ENCODE measurements at places on chromosomes 1 and 21.

GRCh38 chr1:31335007-31335406 lies 37.9 kb downstream of the FABP3 start:
- DNase-seq: no peak
- peak overlapping the region; percentile 35 for H3K27ac ChIP-seq
- no peak overlapping the region for H3K4me3 ChIP-seq
- H3K36me3 ChIP-seq: peaks cover 3% of the 10 kb centered on the region
- no peaks in the 10 kb centered on the region for H3K4me1 ChIP-seq

GRCh38 chr1:169733924-169734323 lies at the start of gene SELE:
TSS of gene SELE (minus strand) at chr1:169734079. CDS start at chr1:169733612, 467 bp downstream.
- H3K27ac ChIP-seq: no peak within 1 kb of the TSS
- peaks cover 36% of the 10 kb centered on the region for H3K27me3 ChIP-seq
- H3K36me3 ChIP-seq: no peaks in the 10 kb centered on the region

GRCh38 chr1:90718411-90719329 lies 1.6 kb upstream of the BARHL2 start:
- H3K4me1 ChIP-seq: peaks cover 21% of the 10 kb centered on the region
- H3K4me3 ChIP-seq: peak overlapping the region; percentile 37
- no peak for DNase-seq

DNA sequence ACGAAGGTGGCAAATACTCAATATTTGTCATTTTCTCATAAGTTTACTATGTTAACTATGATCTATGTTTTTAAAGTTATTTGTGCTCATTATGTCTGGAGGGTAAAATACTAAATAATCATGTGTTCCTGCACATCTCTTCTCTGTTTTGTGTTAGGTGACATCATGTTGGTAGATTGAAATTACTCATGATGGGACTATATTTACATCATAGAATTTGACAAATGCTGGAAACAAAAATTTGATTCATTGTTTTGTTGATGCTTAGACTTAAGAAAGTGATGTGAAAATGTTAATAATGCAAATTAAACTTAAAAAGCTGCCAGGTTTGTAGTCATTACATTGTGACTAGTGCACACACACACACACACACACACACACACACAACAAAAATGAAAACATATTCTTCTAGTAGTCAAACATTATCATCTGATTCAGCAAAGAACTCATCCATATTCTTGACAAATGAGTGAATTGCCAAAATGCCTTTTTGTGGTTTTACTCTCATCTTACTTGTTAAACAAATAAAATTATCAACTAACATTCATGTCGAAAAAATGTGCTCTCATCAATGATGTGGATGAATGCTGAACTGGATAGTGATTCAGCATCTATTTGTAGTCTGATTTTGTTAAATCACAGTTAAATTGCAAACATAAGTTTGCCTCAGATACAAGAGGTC lies 870.7 kb downstream of the BRINP3 start:
- H3K4me3 ChIP-seq: no peak overlapping the region
- DNase-seq: no peak
- no peaks in the 10 kb centered on the region for H3K36me3 ChIP-seq
- H3K27ac ChIP-seq: no peak overlapping the region
- H3K4me1 ChIP-seq: no peaks in the 10 kb centered on the region

DNA sequence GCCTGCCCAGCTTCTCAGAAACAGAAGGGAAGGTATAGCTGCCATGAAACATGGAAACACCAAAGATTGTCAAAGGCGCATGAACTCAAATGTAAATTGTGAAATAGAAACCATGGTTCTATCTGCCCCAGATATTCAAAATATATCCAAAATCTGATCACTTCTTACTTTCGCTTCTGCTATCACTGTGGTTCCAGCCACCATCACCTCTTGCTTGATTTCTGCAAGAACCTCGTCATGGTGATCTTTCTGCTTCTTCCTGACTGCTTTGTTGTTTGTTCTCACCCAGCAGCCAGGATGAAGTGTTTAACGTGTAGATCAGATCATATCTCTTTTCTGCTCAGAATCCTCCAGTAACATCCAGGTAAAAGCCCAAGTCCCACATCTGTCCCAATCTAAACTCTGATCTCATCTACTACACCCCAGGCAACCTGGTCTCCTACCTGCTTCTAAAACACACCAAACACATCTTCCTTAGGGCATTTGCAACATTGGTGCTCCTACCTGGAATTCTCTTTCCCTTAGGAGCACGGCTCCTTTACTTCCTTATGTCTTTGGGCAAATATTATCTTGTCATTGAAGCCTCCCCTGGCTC lies 10.5 kb upstream of the LMO4 start:
- DNase-seq: no peak
- no peak overlapping the region for H3K4me3 ChIP-seq
- no peaks in the 10 kb centered on the region for H3K27me3 ChIP-seq
- no peak overlapping the region for H3K27ac ChIP-seq
- H3K4me1 ChIP-seq: peaks cover 7% of the 10 kb centered on the region
- no peaks in the 10 kb centered on the region for H3K36me3 ChIP-seq

DNA sequence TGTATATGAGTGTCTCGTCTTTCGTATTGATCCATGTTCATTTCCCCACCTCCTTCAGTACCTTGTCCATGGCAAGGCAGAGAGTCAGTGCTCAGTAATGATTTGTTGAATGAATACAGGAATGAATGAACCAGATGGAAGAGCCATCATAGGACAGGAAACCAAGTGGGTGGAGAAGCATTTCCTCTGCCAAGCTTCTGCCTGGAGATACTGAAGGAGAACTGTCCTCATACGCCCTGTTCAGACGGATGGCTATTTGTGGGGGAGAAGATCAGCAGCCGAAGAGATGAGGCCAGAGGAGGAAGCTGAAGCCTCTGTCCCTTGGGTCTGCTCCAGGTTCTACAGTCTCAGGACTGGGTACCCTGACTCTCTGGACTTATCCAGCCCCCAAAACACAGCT lies 5.8 kb downstream of the FAM43B start:
- peaks cover 27% of the 10 kb centered on the region for H3K27me3 ChIP-seq
- no peak for DNase-seq
- no peaks in the 10 kb centered on the region for H3K36me3 ChIP-seq
- no peaks in the 10 kb centered on the region for H3K4me1 ChIP-seq

GRCh38 chr1:220511785-220512184 lies 16.2 kb upstream of the MARK1 start:
- no peaks in the 10 kb centered on the region for H3K27me3 ChIP-seq
- no peaks in the 10 kb centered on the region for H3K4me1 ChIP-seq

DNA sequence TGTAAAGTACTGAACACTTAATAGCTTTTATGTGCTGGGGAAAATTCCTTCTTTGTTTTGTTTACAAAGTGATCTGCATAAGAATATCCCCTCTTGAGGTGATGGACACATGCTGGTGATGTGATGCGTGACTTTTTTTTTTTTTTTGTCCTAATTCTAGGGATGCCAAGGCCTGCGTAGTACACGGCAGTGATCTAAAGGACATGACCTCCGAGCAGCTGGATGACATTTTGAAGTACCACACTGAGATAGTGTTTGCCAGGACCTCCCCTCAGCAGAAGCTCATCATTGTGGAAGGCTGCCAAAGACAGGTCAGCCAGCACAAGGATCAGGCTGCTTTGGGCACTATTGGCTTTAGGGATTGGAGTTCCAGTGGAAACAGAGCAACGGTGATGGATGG lies 24.7 kb downstream of the ATP1A1 start:
- no peak for DNase-seq
- peaks cover 90% of the 10 kb centered on the region for H3K36me3 ChIP-seq
- H3K27me3 ChIP-seq: no peaks in the 10 kb centered on the region
- peaks cover 21% of the 10 kb centered on the region for H3K4me1 ChIP-seq

- H3K27ac ChIP-seq: no peak overlapping the region
- no peak overlapping the region for H3K4me3 ChIP-seq
- peaks cover 16% of the 10 kb centered on the region for H3K27me3 ChIP-seq
- no peak for DNase-seq
- H3K4me1 ChIP-seq: no peaks in the 10 kb centered on the region
Observed at GRCh38 chr1:180603223-180603849, 28.5 kb upstream of the XPR1 start.

DNA sequence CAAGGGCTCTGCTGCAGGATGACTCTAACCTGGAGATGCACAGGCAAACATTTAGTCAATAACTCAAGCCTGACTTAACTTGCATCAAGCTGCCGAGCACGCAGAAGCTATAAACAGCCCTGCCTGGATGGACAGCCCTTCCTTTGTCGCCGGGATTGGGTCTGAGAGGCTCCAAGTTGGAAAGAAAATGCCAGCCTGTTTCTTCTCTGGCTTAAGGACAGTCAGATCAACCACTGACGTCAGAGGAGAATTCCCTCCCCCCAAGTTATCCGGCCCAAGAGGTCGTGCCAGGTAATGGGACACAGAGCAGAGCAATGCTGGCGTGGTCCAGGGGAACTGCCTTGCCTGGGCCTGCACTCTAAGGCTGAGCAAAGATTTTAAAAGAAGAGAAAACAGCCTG lies 27.1 kb upstream of the LRRC38 start:
- no peak overlapping the region for H3K27ac ChIP-seq
- no peaks in the 10 kb centered on the region for H3K27me3 ChIP-seq
- H3K36me3 ChIP-seq: no peaks in the 10 kb centered on the region
- DNase-seq: no peak
- no peaks in the 10 kb centered on the region for H3K4me1 ChIP-seq

GRCh38 chr1:237938553-237938952 lies 47.8 kb upstream of the ZP4 start:
- no peak for DNase-seq
- no peaks in the 10 kb centered on the region for H3K27me3 ChIP-seq
- no peak overlapping the region for H3K27ac ChIP-seq
- no peaks in the 10 kb centered on the region for H3K36me3 ChIP-seq

GRCh38 chr21:45169682-45170081 lies 95.3 kb downstream of the ADARB1 start:
- H3K27me3 ChIP-seq: no peaks in the 10 kb centered on the region
- peaks cover 3% of the 10 kb centered on the region for H3K36me3 ChIP-seq
- no peak for DNase-seq
- H3K4me3 ChIP-seq: no peak overlapping the region
- peaks cover 26% of the 10 kb centered on the region for H3K4me1 ChIP-seq

- H3K27ac ChIP-seq: no peak overlapping the region
- peaks cover 64% of the 10 kb centered on the region for H3K36me3 ChIP-seq
- H3K4me3 ChIP-seq: no peak overlapping the region
Observed at GRCh38 chr1:235136111-235136510, 7.5 kb upstream of the TOMM20 start.

- H3K4me1 ChIP-seq: peaks cover 4% of the 10 kb centered on the region
- H3K4me3 ChIP-seq: no peak overlapping the region
Observed at GRCh38 chr21:26683996-26684395, 110.9 kb upstream of the CYYR1 start.

DNA sequence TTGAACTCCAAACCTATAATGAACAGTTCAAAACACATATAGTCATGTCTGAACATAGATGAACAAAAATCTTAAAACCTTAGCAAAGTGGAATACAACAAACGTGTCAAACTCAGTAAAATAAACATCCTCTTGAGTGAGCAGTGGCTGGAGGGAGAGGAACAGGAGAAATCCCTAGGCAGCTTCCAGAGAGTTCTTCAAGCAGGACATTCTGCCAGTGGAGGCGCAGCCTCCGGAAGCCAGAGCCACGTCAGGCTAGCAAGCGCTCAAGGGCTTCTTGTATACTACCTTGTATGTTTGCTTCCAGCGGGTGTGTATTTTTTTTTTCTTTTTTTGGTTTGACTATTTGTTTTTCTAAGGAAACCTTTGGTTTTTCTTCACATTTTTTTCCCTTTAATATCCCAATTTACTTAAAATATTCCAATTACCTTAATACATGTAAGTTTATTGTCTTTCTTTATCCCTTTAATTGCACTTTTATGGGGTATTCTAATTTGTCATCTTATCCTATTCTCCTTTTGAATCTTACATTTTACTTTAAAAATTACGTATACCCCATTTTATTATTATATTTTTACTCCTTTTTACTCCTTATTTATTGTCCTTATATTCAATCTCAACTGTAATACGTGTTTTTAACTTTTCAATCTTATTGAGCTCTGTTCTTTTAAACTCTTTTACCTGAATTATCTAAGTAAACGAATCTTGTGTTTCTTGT lies 42.0 kb downstream of the COLGALT2 start:
- no peaks in the 10 kb centered on the region for H3K36me3 ChIP-seq
- peaks cover 1% of the 10 kb centered on the region for H3K27me3 ChIP-seq

DNA sequence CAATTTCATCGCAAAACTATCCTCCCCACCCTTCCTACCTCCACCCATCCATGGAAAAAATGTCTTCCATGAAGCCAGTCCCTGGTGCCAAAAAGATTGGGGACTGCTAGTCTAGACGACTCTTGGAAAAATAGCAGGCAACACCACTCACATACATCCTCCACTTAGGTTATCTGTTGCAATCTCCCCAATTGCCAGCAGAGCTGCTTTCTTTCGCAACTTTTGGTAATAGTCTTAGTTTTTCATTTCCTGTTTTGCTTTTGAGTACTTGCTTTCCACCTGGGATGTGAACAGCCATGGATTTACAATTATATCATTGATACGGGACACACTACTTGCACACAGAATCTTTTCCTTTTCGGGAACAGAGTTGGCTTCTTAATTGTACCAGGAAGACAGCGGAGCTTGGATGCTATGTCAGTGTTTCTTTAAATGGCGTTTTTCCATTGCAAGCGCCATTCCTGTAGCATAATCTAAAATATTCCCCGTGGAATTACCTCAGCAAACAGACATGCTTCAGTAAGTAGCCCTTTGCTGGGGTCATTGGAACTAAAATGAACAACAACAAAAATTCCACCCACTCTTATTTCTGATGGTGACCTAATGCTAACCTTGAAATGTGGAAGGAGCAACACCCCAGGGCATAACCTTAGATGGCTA lies 183.3 kb upstream of the ADGRL2 start:
- H3K36me3 ChIP-seq: no peaks in the 10 kb centered on the region
- H3K27ac ChIP-seq: no peak overlapping the region
- no peak for DNase-seq
- no peaks in the 10 kb centered on the region for H3K27me3 ChIP-seq
- H3K4me3 ChIP-seq: no peak overlapping the region

DNA sequence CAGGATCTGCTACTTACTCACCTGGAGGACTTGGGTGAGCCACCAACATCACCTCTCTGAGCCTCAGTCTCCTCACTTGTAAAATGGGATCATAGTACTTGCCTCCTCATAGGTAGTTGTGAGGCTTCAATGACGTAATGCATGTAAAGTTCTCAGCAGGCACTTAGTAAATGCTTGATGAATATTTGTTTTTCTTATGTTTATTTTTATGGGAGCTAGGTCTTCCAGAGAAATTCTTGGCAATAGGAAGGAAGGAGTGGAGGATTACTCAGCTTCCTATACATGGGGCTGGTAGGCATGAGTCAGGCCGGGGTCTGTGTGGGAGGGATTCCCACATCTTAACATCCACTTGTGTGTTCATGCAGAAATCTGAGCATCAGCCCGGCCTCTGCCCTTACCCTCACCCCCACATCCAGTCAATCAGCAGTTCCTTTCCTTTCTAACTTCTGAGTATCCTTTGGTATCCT lies 95.4 kb upstream of the USP24 start:
- peaks cover 17% of the 10 kb centered on the region for H3K27me3 ChIP-seq
- no peak for DNase-seq

GRCh38 chr1:63784083-63784482 lies 10.3 kb downstream of the ROR1 start:
- DNase-seq: no peak
- H3K4me1 ChIP-seq: no peaks in the 10 kb centered on the region
- H3K27ac ChIP-seq: no peak overlapping the region
- H3K4me3 ChIP-seq: no peak overlapping the region
